ENCODE measurements at places on chromosomes 6 and 20. TPM values are rescaled to one million over a fixed set of nuclear protein-coding genes. Genes with fewer than 3 reads are reported as not detected.

Gene KIAA0408
- 2.2 TPM for total RNA-seq

Gene MAD2L1BP
- total RNA-seq: 28.1 TPM

Gene BHLHE23
- not detected for total RNA-seq

Gene SAMD5
- 0.72 TPM for total RNA-seq

Gene FOXF2
- 0.58 TPM for total RNA-seq

Gene SEL1L2
- not detected for total RNA-seq

Gene RIN2
- total RNA-seq: 37.8 TPM

Gene PSORS1C2
- not detected for total RNA-seq

Gene BTN1A1
- not detected for total RNA-seq

Gene VSX1
- 0.65 TPM for total RNA-seq

Gene KCNK16
- total RNA-seq: not detected

Gene UFL1
- 35.7 TPM for total RNA-seq

Gene SLC12A5
- total RNA-seq: 12.9 TPM

Gene POU5F1
- not detected for total RNA-seq

Gene LST1
- 24.5 TPM for total RNA-seq

Gene HRH3
- not detected for total RNA-seq

Gene OTOR
- total RNA-seq: not detected

Measured in adrenal gland (tissue), 19 donors.